DMS 273 treated with DMSO at 0.1 percent for 48 hours (cell line): ENCODE measurements at places on chromosomes 13 and 19.

DNA sequence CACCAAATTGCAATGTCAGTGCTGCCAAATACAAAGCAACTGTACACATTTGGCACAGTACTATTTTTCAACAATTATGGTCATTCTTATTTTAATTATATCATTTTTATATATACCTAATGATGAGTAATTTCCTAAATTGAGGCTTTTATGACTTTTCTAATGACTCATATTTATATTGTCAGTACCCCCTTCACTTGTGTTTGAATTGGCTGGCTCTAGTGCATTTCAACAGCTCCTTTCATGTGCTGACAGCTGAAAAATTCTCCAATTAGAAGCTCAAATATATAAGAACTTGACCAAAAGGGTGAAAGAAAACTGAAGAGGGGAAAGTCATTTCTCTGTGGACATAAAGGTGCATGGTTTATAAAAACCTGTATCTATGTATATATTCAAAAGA, 263.3 kb downstream of the SLITRK1 start:
- no peak for DNase-seq

- DNase-seq = no peak
Observed at GRCh38 chr19:55257461-55258420, 1.1 kb downstream of the PPP6R1 start.

DNA sequence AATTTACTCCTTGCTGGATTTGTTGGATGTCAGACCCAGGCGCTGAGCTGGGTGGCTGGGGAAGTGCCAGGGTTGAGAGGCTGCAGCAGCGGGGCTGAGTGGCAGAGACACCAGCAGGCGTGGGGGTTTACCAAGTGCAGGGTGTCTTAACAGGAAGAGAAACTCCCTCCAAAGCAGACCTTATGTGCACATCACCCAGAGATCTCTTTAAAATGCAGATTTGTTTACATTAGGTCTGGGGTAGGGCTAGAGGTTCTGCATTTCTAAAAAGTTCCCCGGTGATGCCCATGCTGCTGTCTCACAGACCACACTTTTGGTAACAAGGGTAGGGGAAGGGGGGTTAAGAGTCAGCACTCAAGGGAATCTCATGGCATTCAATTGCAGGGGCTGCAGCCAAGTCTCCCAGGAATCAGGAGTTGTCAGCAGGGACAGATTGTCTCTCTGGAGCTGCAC, 80.7 kb upstream of the OLFM4 start:
- DNase-seq = peak; percentile 68

DNA sequence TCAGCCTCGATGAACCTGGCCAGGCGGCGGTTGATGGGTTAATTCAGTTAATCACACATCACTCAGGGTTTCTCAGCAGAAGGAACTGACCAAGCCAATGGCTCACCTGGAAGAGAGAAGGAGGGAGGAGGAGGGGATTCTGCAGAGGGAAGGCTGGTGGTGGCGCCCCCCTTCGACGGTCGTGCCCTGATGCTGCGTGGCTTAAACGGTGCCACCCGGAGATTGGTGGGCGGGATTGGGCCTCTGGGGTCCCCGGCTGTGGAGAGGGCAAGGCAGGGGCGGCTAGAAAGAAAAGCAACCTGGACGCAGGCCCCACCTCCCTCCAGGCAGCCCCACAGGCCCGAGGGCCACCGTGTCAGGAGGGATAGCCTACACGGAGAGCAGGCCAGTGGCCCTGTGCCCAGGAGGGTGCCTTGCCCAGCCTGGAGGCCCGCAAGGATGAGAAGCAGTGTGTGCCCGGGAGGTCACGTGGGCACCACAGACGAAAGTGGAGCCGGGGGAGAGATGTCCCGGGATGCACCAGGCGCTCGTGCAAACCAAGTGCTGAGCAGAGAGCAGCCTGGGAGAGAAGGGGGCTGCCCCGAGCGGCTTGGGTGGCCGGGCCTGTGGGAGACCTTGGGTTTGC, 16.0 kb downstream of the CSNK1G2 start:
- no peak for DNase-seq

GRCh38 chr13:65342541-65343337, 1887.4 kb downstream of the PCDH9 start:
- no peak for DNase-seq

DNA sequence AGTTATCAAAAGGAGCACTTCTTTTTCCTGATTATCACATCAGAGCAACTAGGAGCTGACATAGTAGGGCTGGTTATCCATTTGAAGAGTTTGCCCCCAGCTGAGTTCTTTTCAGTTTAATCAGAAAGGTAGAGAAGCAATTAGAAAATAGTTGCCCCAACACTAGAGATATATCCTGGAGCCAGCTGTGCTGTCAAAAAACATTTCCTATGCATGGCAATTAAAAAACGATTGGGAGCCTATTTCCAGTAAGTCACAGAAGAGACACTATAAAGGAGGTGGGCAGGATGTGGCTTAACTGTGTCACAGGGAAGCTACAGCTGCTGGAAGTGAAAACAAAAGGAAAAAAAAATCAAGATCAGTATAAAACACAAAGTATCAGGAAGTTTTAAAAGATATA, 155.7 kb upstream of the SLITRK1 start:
- no peak for DNase-seq

GRCh38 chr19:2227415-2228156, 8.5 kb downstream of the PLEKHJ1 start:
- no peak for DNase-seq

DNA sequence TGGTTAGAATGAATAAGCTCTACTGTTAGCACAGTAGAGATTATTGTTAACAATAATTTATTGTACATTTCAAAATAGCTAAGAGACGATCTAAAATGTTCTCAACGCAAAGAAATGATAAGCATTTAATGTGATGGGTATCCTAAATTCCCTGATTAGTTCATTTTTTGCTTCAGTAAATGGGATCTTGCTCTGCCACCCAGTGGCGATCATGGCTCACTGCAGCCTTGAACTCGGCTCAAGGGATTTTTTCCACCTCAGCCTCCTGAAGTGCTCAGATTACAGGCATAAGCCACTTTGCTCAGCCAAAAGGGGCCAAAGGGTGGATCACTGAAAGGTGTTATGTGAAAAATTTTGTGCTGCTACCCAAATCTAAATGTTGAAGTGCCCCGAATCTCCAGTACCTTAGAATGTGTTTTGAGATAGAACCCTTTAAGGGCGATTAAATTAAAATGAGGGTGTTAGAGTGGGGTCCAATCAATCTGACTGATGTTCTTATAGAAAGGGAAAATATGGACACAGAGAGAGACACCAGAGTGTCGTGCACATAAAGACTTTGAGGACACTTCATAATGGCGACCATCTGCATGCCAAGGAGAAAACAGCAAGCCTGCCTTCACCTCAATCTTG, 31.5 kb upstream of the ZNF766 start:
- peak; percentile 33 for DNase-seq

DNA sequence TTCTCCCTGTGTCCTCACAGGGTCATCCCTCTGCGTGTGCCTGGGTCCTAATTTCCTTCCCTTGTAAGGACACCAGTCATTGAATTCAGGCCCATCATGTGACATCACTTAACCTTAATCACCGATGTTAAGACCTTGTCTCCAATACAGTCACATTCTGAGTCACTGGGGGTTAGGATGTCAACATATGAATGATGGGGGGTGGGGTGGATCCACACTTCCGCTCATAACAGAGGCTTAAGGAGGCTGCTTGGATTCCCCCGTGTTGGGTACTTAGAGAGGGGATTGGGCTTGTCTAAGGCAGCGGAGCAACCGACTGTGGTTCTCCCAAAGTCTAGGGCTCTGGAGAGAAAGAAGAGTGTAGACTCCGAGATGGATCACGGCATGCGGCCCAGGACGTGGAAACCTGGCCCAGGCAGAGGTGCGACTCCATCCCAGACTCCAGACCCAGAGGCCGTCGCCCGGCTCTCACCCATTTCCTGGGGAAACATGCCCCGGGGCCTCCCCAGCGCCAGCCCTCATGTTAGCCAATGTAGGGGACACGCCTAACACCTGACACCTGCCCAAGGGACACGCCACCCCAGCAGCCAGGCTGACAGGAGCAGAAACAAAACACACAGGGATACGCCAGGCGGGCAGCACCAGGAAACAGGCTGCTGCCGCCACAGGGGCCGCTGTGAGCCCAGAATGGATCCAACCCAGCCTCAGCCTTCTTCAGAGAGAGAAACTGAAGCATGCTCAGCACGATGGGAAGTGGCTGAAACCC, 17.1 kb upstream of the IGLON5 start:
- no peak for DNase-seq

GRCh38 chr19:35507561-35507960, 5.9 kb downstream of the DMKN start:
- no peak for DNase-seq

DNA sequence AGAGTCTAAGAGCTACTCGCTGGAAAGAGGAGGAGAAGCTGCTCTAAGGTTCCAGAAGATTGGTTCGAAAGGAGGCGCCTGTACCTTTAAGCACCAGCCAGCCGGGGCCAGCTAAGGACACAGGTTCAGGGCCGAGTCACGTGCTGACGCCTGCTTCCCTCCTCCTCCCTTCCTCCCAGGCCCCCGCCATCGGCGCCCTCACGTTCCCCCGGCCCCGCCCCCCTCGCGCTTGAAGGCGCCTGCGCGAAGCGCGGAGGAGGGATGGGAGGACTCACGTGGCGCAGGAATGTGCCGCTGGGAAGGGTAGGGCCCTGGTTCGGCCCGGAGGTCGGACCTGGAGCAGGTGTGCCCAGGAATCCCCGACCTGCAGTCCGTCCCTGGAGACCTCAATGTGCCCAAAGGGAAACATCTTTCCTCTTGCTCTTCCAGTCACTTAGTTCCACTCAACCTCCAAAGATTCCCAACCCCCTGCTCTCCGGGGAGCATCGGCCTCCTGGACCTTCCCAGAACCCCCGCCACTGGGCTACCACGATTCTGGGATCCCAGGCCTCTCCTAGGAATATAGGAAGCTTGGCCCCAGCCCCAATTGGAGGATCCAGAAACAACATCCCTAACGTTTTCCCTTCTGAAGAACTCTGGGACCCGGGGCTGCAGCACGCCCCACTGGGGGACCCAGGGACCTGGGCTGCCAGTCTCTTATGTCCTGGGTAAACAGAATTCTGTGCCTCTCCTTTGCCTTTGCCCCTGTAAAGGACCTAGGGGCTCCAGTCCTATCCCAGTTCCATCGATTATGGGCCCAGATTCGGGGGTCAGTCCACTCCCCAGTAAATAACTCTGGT, 2.5 kb downstream of the DBP start:
- peak; percentile 90 for DNase-seq

DNA sequence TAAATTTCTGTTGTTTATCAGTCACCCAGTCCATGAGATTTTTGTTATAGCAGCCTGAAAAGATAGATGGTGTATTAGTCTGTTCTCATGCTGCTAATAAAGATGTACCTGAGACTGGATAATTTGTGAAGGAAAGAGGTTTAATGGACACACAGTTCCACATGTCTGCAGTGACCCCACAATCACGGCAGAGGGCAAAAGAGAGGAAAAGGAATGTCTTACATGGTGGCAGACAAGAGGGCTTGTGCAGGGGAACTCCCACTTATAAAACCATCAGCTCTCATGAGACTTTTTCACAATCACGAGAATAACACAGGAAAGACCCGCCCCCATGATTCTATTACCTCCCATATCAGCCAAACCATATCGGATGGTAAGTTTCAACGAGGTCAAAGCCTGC, 309.2 kb downstream of the LIG4 start:
- no peak for DNase-seq

- DNase-seq = no peak
Observed at GRCh38 chr13:32142956-32143375, 111.4 kb downstream of the FRY start.

DNA sequence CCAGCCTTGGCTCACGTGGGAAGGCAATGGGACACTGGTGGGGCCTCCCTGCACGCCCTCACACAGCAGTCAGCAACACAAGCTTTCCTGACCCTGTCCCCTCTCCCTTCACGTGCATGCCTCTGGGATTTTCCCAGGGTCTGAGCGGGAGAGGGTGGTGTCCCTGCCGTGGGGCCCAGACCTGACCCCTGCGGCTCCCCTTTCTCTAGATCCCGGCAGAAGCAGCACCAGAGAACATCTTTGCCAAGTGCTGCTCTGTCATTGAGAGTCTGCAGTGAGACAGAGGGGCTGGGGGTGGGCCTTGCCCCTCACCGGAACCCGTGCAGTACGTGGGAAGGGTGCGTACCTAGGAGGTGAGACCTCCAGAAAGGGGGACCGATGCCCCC, 12.6 kb downstream of the KHSRP start:
- no peak for DNase-seq

GRCh38 chr13:44093607-44094564, 214.2 kb downstream of the LACC1 start:
- no peak for DNase-seq

GRCh38 chr19:33947265-33947964, 150.7 kb downstream of the KCTD15 start:
- DNase-seq = no peak

GRCh38 chr19:41739361-41739760, 16.0 kb upstream of the CEACAM6 start:
- DNase-seq = no peak

DNA sequence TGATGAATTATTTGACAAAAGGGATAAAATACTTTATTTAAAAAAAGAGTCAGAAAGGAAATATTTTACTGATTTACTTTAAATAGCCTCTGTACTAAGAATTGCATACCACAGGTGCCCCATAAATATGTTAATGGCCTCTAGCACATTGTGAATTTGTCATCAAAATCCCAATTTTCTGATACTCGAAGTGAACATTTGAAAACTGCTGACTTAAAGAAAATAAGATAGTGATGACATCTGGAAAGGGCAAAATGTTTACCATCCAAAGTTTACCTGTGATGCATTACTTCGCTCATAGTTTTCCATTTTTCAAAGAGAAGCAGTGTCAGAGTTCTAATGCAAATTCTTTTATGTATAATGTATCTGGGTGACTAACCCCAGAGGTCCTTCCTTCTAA, 455.4 kb downstream of the KLF5 start:
- DNase-seq = no peak
